Activated naive CD4-positive, alpha-beta T cell treated with anti-CD3 and anti-CD28 coated beads, Interleukin-2, amount 50 U/mL, for 72 hours (primary cell): ENCODE measurements at places on chromosomes 16 and 17.

DNA sequence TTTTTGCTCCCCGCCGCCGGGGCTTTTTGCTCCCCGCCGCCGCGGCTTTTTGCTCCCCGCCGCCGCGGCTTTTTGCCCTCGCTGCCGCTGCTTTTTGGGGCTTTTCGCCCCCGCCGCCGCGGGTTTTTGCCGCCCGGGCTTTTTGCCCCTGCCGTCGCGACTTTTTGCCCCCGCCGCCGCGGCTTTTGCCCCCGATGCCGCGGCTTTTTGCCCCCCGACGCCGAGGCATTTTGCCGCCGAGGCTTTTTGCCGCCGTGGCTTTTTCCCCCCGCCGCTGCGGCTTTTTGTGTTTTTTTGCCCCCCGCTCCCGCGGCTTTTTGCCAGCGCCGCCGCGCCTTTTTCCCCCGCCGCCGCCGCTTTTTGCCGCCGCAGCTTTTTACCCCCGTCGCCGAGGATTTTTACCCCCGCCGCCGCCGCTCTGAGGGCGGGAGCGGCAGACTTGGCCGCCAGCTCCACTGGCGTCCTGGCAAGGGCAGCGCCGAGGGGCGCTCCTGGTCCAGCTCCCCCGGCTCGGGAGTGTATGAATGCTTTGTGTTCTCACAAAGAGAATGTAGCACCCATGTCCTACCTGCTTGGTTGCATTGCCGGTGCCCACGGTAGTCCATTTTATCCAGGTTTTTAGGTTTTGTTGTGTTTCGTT is 151.7 kb downstream of the KCNJ18 start:
- no peak for DNase-seq

DNA sequence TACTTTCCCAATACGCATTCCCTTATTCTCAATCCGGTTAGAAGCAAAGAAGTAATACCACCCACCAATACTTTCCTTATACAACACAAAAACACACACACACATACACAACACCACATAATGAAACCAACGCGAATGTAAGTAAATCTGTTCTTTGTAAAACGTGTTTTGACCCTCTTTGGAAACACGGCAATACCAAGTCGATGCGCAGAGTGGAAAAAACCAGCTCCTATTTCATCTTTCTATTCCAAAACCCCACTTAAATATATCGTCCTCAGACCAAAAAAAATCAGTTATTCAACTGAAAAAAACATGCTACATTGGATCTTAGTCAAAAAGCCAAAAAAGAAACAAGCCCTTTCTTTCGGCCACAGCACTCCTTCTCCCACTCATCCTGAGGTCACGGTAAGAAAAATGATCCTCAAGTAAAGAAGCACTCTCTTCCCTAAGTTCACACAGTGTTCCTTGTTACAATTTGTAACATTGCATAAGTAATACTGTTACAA is 31.0 kb upstream of the ARL4D start:
- DNase-seq: peak; percentile 66

- DNase-seq: no peak
Measured at GRCh38 chr17:15441315-15441714, 26.1 kb downstream of the CDRT4 start.

DNA sequence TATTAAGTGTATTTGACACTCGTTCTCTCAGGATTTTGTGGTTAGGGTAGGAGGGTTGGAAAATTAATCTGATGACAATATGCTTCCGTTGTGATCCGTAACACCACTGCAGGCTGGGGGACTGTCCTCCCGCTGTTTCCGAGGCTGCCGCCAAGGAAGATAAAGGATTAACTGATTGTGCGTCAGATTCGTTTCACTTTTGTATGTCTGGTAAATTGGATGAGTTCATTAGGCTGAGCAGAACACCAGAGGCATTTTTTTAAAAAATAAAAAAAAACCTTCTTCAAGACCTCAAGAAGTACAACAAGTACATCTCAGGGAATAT is 486.7 kb upstream of the SALL1 start:
- no peak for DNase-seq

DNA sequence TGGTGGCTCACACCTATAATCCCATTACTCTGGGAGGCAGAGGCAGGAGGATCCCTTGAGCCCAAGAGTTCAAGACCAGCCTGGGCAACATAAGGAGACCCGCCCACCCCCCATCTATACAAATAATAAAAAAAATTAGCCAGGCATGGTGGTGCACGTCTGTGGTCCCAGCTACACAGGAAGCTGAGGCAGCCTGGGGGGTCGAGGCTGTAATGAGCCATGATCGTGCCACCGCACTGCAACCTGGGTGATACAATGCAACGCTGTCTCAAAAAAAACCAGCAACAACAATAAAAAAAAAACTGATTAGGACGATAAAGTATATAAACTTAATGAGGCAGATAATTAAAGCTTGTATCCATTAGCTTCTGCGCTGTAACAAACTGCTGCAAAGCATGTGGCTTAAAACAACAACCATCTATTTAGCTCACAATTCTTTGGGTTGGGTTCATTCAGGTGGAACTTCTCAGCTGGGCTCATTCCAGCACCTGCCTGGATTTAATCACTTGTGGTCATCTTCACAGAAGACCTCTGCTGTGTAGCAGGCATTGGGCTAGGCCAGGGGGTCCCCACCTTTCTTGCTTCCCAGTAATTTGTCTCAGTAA is 45.8 kb downstream of the LCMT1 start:
- no peak for DNase-seq

GRCh38 chr16:17412221-17412620 is 58.5 kb downstream of the XYLT1 start:
- no peak for DNase-seq

DNA sequence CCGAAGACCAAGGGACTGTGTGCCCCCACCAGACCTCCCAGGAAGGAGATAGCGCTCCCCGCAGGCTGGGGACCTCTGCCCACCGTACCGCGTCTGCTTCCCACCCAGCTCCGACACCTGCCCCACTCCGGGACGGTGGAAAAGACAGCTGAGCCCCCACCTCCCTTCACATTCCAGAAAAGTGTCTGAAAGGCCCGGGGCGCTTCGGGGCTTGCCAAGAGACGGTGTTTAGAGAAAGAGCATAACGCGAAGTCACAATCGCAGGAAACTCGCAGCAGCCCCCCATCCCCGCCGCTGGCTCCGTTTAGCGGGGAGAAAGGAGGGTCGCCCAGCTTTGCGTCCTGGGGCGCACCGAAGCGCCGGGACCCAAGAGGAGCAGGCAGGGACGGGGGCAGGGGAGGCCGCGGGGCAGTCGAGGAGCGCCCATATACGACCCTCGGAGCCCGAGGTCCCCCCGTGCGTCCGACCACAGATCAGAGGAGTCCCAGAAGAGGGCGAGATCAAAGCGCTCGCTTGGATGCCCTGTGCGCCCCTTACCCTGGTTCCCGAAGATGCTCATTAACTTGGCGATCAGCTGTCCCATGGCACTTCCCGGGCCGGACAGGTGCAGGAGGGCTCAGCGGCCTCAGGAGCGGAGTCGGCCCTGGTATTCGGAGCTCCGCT is 652 bp downstream of the ARL5C start:
- DNase-seq: no peak

DNA sequence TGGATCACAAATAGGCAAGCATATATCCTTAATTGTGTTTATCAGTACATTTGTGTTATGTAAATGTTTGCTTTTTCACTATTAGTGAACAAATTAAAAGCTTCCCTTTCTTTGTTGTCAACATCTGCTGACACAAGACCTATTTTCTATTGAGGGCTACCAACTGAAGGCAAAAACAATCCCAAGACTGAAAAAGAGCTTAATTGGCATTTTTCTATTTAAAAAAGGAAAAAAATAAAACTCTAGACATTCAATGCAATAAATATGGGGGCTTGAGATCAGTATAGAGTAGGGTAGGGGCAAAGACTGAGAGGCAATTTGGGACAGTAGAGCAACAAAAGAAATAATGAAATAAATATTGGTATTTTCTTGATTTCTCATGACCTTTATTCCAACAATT is 24.2 kb downstream of the OMG start:
- no peak for DNase-seq

GRCh38 chr17:38898812-38899348 is 26.5 kb upstream of the LASP1NB start:
- peak; percentile 89 for DNase-seq

GRCh38 chr17:15267996-15268395 is 2.9 kb upstream of the PMP22 start:
- DNase-seq: no peak

- no peak for DNase-seq
Measured at GRCh38 chr17:81713004-81713555, 996 bp downstream of the SLC25A10 start.

GRCh38 chr16:35319536-35320192 is 1860.3 kb downstream of the TP53TG3F start:
- no peak for DNase-seq

DNA sequence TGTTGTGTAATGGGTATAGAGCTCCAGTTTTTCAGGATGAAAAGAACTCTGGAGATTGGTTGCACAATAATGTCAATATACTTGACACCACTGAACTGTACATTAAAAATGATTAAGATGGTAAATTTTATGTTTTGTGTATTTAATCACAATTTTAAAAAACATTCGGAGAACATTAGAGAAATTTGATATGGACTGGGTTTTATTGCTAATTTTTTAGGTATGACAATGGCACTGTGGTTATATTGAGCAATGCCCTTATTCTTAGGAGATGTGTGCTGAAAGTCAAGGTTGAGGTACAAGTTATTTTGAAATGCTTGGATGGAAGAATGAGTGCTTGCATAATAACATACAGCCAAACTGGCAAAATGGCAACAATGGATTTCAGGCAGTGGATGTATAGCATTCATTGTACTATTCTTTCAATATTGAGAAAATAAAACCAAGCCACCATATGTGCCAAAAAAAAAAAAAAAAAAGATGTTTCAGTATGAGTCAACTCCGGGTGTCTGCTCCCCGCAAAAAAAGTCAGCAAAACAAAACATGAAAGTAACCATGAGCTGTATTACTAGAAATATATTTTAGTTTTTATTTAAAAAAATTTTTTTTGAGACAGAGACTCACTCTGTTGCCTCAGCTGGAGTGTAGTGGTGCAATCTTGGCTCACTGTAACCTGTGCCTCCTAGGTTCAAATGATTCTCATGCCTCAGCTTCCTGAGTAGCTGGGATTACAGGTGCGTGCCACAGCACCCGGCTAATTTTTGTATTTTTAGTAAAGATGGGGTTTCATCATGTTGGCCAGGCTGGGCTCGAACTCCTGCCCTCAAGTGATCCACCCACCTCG is 19.8 kb downstream of the HOXB1 start:
- DNase-seq: peak; percentile 40

DNA sequence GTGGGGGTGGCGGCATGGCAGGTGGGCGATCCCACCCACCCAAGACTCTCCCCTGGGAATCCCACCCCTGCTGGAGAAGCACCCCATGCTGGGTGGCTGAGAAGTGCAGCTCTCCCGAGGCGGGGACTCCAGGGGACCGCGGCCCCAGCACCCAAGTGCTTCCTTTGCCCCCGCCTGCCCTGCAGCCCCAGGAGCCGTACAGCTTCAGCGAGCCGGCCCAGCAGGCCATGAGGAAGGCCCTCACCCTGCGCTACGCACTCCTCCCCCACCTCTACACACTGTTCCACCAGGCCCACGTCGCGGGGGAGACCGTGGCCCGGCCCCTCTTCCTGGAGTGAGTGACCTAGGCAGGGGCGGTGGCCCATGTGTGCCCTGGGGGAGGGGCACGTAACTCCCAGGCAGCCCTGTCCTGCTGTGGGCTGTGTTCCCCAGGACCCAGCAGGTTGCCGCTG is 11.7 kb downstream of the GAA start:
- DNase-seq: no peak

GRCh38 chr16:3822366-3823045 is 58.0 kb downstream of the CREBBP start:
- DNase-seq: no peak

- DNase-seq: no peak
Measured at GRCh38 chr17:9837551-9838471, 12.1 kb downstream of the GLP2R start.

DNA sequence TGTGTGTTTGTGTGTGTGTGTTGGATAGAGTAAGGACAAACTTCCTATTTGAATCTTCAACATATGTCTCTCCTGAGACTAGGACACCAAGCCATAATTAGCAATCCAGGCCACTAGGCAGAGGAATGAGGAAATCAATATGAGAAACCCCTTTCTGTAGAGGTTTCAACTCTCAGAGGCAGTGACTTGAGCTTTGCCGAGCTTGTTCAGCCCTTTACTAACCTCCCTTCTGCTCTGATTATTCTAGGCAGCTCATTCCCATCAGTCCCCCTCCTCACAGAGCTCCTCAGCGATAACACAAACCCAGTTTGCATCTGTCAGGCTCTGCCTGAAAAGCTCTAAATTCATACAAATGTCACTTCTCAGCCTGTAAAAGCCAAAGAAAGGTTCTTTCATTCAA is 1030.3 kb downstream of the CDH8 start:
- DNase-seq: no peak

DNA sequence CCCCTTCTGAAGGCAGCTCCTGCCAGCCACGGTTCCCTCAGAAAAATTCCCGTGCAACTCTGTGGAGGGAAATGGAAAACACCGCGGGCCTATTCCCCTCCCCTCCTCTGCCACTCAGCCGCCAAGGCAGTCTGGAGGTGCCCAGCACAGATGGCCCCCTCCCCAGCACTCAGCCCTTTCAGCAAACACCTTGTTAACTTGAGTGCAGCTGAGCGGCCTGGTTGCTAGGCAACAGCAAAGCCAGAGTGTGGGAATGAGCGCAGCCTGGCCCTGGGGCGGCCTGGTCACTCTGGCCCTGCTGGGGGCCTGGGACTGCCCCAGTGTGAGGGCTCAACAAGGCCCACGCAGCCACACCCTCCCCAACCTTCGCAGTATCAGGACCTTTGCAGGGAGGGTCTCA is 32.8 kb downstream of the CACNA1G start:
- DNase-seq: no peak

GRCh38 chr17:76134911-76135809 is 5.9 kb downstream of the FOXJ1 start:
- no peak for DNase-seq

DNA sequence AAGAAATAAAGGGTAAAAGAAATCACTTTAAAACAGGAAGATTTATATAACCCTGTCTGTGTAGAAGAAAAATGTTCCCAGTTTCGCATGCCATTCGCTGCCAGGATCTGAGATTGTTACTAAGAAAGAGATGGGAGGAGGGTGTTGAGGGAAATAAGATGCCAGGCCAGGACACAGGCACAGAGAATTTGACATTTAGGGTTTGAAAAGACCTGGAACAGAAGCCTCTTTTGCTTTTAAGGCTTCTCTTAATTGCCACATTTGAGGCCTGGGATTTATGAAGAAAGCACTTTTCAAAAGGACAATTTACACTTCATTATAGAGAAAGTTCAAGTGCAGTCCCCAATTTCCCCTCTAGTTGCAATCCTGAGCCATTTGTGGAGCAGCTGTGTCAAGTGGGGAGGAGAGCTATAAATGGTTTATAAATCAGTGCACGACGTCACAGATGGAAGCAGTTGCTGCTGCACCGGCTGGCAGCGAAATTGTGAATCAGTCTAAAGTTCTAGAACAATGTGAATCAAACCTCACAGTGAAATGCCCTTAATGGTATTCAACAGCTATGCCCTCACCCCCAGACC is 26.5 kb upstream of the C16orf87 start:
- no peak for DNase-seq

- no peak for DNase-seq
Measured at GRCh38 chr16:58022601-58023371, 2.8 kb upstream of the MMP15 start.
